ENCODE measurements at places on chromosomes 7 and 10. TPM values are rescaled to one million over a fixed set of nuclear protein-coding genes. Genes with fewer than 3 reads are reported as not detected.

The ATP5MK gene
- 285 TPM for total RNA-seq

GRCh38 chr7:155190688-155191087 is 107.0 kb upstream of the INSIG1 start:
- DNase-seq = peak; percentile 21

GRCh38 chr10:50577681-50578350 is 45.9 kb downstream of the SGMS1 start:
- peak; percentile 64 for DNase-seq

GRCh38 chr7:32025381-32026082 is 44.7 kb downstream of the PDE1C start:
- no peak for DNase-seq

- peak; percentile 92 for DNase-seq
These were observed 720.5 kb downstream of the GRID1 start for GRCh38 chr10:85645926-85646711.
